Activated naive CD4-positive, alpha-beta T cell treated with anti-CD3 and anti-CD28 coated beads for 36 hours (primary cell): ENCODE measurements at places on chromosomes 11 and 22. TPM values are rescaled to one million over a fixed set of nuclear protein-coding genes. Genes with fewer than 3 reads are reported as not detected.

GTPBP1 gene
- total RNA-seq = 107 TPM

LARGE2 gene
- 0.48 TPM for total RNA-seq

KRTAP5-9 gene
- total RNA-seq = not detected

MYO7A gene
- not detected for total RNA-seq

IGSF22 gene
- total RNA-seq = 1.2 TPM

APOBEC3G gene
- 24.1 TPM for total RNA-seq

MAPK11 gene
- total RNA-seq = 17.5 TPM

PHOX2A gene
- total RNA-seq = not detected

OR51D1 gene
- not detected for total RNA-seq

RCOR2 gene
- total RNA-seq = 0.17 TPM

THY1 gene
- 0.17 TPM for total RNA-seq

SCGB1C1 gene
- total RNA-seq = not detected

ABTB2 gene
- total RNA-seq = 3.7 TPM

MIOX gene
- total RNA-seq = 0.31 TPM

SCN3B gene
- not detected for total RNA-seq

TSPAN4 gene
- 6.3 TPM for total RNA-seq

UBTFL1 gene
- not detected for total RNA-seq

C11orf42 gene
- total RNA-seq = not detected

PPFIBP2 gene
- 26.1 TPM for total RNA-seq

LRRC74B gene
- total RNA-seq = not detected

OR52I1 gene
- total RNA-seq = not detected

KCNC1 gene
- total RNA-seq = not detected

CHRNA10 gene
- total RNA-seq = 0.26 TPM

SMDT1 gene
- total RNA-seq = 50.2 TPM

CRYBB2 gene
- not detected for total RNA-seq

OR52M1 gene
- total RNA-seq = not detected

TSPAN32 gene
- total RNA-seq = 5.3 TPM

SPON1 gene
- 0.24 TPM for total RNA-seq

RFPL2 gene
- total RNA-seq = not detected

RNH1 gene
- 101 TPM for total RNA-seq

OR52H1 gene
- not detected for total RNA-seq

C11orf91 gene
- not detected for total RNA-seq

FADS3 gene
- total RNA-seq = 4.3 TPM

C11orf97 gene
- not detected for total RNA-seq

BTBD18 gene
- not detected for total RNA-seq

CNGA4 gene
- 0.10 TPM for total RNA-seq

OR8D4 gene
- total RNA-seq = not detected

C22orf42 gene
- total RNA-seq = not detected

OR52I2 gene
- total RNA-seq = not detected

LRRC4C gene
- total RNA-seq = not detected

PGA5 gene
- total RNA-seq = not detected

SLCO2B1 gene
- total RNA-seq = not detected

OR51A7 gene
- total RNA-seq = not detected

C22orf31 gene
- not detected for total RNA-seq

MRPL48 gene
- 53.5 TPM for total RNA-seq

HORMAD2 gene
- total RNA-seq = not detected

CHCHD10 gene
- 190 TPM for total RNA-seq

APLNR gene
- total RNA-seq = not detected

FOXR1 gene
- total RNA-seq = not detected

SLC29A2 gene
- total RNA-seq = 6.6 TPM
